ENCODE measurements at places on chromosomes 6 and 20.

- no peak for DNase-seq
Measured at GRCh38 chr6:87182940-87183339, 27.6 kb downstream of the ZNF292 start.

DNA sequence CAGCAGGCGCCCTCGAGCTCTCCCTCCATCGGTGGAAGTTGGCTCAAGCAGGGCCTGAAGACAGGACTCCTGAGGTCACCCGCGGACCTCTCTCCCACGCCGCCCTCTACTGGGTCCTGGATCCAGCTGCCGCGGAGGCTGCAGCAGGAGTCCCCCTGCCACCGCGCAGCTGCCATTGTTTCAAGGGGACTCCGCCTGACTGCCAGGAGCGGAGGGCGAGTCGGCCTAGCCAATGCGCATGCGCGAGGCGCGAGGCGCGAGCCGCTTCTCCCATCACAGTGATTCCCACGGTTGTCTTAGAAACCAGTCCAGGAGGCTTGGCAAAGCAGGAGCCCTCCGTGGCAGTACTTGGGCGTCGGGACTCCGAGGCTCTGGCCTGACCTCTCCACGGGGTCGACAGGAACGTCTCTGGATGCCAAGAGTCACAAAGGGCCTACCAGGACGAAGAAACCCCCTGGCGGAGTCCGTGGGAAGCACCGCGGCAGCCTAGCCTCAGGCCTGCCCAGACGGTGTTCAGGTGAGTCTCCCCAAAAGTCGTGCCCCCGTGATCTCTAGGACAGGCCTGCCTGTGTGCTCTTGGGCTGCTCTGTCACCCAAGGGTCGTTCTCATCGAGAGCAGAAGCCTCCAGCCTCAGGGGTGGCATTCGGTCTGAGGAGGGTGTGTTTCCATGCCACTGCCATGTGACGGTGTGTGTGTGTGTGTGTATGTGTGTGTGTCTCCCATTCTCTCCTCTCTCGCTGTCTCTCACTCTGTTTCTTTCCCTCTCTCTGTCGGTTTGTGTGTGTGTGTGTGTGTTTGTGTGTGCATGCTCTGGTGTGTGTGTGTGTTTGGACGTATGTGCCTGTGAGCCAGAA is 290.6 kb upstream of the ZNF337 start:
- DNase-seq = no peak

- no peak for DNase-seq
Measured at GRCh38 chr20:62742550-62742949, 33.9 kb downstream of the NTSR1 start.

- DNase-seq = no peak
Measured at GRCh38 chr6:1080453-1081337, 231.2 kb upstream of the FOXQ1 start.

DNA sequence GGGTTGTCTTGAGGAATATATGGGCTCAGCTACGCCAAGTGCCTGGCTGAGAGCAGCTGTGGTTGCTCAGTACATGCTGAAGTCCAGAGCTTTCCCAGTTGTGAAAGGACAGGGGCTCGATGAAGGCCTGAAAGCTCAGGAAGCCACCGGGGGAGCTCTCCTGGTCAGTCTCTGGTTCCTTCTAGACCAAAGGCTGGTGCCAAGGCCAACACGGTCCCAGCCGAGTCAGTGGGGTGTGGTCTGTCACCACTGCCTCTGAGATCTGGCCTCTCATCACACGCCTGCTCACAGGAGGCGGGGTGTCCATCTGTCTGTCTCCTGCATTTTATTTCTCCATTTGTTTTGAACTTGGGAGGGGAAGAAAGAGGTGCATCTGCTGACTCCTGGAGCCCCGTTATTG is 4.9 kb upstream of the FAM83C start:
- no peak for DNase-seq

- DNase-seq = no peak
Measured at GRCh38 chr20:9985773-9986172, 49.0 kb upstream of the ANKEF1 start.

- no peak for DNase-seq
Measured at GRCh38 chr6:117268924-117269323, 3.6 kb downstream of the VGLL2 start.

GRCh38 chr6:56793938-56794337 is 151.2 kb upstream of the DST start:
- no peak for DNase-seq

DNA sequence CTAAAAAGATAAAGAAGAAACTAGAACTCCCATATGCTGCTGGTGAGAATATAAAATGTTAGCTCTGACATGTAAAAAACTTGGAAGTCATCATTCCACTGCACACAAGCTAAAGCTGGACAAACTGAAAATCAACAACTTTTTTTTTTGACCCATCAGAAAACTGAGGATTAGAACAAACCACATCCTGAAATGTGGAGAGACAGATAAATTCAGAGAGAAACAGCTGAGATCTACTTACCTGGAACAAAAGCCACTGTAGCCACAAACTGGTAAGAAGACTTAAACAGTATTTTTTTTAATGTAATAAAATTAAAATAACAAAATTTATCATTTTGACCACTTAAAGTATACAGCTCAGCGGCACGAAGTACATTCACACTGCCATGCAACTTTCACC is 408.5 kb upstream of the RGS17 start:
- DNase-seq = no peak

GRCh38 chr20:58716476-58717277 is 24.1 kb downstream of the NPEPL1 start:
- no peak for DNase-seq

- no peak for DNase-seq
Measured at GRCh38 chr20:49276961-49277785, 684 bp downstream of the ZNFX1 start.

GRCh38 chr6:125753218-125753936 is 3.9 kb downstream of the HEY2 start:
- DNase-seq = no peak

DNA sequence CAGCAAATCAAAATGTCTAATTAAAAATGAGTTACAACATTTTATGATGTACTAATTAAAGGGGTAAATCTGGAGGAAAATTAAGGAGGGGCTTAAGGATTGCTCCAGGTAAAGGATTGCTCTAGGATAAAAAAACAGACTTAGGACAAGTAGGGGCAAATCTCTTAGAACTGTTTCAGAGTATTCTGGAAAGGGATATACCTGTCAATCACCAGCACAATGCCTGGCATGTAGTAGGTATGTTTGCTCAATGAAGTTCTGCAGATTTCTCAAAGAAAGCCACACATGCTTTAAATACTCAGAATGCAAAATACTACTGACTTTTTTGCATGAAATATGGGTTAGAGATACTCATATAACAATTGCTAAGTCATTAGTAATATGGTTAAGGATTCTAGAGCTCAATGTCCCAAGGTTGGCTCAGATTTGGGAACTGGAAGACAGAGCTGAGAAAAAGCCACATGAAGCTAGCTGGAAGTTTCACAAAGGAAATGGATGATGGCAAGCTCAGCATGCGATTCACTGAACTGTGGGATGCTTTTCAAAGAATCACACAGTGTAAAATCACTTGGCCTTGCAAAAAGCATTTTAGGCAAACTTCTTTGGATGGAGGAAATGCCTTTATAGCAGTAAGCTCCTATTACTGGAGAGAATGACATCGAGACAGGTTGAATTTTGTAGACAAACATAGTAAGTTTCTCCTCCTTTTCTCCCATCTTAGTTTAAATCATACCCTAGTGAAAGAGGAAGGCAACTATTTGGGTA is 72.8 kb downstream of the MAP3K5 start:
- DNase-seq = no peak

GRCh38 chr6:11894212-11894611 is 115.6 kb upstream of the ADTRP start:
- no peak for DNase-seq

DNA sequence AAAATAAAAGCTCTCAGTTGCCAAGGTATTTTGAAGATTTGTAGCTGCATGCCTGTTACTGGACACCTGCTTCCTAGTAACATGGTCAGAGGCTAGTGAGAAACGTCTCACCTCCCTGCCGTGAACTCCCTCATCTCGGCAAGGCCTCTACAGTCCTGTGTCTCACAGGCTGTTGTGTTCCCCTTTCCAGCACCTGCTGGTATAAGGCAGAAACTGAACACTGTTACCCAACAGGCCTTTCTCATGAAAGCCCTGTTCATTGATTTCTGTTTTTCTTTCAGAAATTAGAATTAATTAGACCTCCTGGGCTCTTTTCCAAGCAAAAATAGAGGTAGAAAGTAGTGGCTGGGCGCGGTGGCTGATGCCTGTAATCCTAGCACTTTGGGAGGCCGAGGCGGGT is 17.6 kb upstream of the SRSF3 start:
- DNase-seq = no peak

GRCh38 chr6:105808571-105808970 is 277.6 kb upstream of the PRDM1 start:
- DNase-seq = no peak

- no peak for DNase-seq
Measured at GRCh38 chr6:159879856-159880255, 10.9 kb upstream of the MAS1 start.

- no peak for DNase-seq
Measured at GRCh38 chr6:29130644-29131043, 22.8 kb downstream of the OR2J3 start.

- DNase-seq = no peak
Measured at GRCh38 chr20:15882553-15882952, 690.7 kb downstream of the KIF16B start.

GRCh38 chr6:25844518-25844917 is 12.7 kb upstream of the SLC17A1 start:
- no peak for DNase-seq

DNA sequence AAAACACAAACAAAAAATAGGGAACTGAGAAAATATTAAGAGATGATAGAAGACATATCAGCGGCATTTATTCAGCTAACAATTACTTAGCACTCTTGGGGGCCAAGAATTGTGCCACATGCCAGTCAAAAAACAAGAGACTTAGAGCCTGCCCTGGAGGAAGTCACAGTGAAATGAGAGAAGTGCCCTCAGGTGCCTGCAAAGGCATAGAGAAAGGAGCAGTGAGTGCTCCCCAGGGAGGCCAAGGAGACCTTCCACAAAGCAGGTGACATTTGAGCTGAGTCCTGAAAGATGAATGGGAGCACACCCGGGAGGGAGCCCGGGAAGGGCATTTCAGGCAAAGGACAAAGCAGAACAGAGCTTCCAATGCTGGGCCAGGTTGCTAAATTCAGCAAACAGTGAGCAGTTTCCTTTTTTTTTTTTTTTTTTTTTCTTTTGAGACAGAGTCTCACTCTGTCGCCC is 184.7 kb upstream of the JARID2 start:
- DNase-seq = no peak

DNA sequence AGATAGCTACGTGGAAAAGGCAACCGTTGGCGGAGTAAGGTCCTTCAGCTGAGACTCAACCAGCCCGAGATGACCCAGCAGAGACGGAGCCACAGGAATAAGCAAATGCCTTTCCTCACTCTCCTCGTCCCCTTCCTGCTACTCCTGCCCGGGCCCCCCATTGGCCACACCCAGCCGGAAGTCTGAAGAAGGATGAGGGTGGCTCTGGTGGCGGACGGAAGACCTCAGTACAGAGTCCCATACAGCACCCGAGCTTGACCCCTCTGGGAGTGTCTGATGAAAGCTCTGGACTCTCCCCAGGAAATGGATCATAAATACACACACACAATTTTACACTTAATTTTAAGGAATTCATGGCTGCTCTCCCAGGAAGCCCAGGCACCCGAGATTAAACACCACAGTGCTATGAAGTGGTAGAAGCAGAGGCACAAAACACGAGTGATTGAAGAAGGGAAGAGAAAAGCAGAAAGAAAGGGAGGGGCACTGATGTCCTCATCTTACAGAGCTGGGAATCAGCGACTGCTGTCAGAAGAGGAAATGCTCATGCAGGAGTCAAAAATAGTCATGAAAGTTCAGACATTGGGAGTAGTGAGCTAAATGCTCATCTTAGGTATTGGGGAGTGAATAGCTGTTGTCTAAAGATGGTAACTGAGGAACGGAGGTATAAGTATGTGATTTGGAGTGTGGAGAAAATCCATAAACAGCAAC is 125.6 kb downstream of the BANF2 start:
- no peak for DNase-seq

- no peak for DNase-seq
Measured at GRCh38 chr6:21596145-21596948, 2.8 kb downstream of the SOX4 start.

- no peak for DNase-seq
Measured at GRCh38 chr20:10758446-10758845, 84.6 kb upstream of the JAG1 start.
